ENCODE measurements at places on chromosomes 4 and X.

- DNase-seq: no peak
Measured at GRCh38 chr4:175932116-175932515, 120.1 kb upstream of the GPM6A start.

DNA sequence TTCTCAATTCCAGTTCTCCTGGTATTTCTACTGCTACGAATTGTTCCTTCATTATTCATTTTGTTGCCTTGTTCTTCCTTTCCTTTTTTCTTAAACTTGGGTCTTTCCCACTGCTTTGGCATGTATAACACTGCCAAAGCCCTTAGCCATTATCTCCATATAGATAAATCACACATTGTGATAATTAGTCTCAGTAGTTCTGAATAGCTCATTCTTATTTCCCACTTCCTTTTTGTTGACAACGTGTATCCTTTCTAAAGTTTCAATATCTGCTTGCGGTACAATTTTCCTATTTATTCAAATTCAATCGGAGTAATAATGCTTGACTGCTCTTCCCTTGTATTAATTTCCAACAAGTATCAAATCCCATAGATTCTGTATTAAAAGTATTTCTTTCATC, 14.5 kb upstream of the CAMK2D start:
- no peak for DNase-seq

GRCh38 chr4:26275281-26275680, 45.5 kb upstream of the RBPJ start:
- DNase-seq: no peak

- DNase-seq: no peak
Measured at GRCh38 chrX:11537141-11537540, 128.6 kb downstream of the ARHGAP6 start.

DNA sequence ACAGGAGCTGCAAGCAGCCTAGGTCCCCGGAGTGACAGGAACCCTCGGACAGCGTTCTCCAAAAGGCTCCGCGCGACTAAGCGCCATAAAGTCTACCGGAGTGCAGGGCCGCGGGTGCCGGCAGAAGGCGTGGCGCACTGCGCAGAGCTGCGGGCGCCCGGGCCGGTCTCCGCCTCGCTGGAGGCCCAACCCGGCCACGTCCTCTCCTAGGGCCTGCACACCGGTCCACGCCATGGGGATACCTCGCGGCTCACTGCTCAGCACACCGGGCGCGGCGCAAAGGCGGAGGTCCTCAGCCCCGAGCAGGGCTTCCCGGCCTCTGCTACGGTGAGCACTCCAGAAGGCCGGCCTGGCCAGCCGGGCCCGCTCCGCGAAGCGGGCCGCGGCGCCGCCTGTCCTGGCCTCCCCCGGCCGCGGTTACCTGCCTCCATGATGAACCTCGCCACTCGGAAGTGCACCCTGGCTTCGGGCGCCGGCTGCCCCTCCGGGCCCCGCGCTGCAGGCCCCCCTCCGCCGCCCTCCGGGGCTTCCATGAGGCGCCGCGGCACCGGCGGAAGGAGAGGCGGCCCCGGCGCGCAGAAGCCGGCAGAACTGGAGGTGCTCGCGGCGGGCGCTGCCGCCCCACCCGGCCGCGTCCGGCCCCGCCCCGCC, at the start of gene CCNQ:
Gene CCNQ (minus strand): TSS at position 599 of the 651 bp plus-strand sequence. CDS start 66 bp downstream, at position 533.
- DNase-seq: peak; percentile 1

- no peak for DNase-seq
Measured at GRCh38 chr4:28278676-28279075, 1418.0 kb downstream of the STIM2 start.

DNA sequence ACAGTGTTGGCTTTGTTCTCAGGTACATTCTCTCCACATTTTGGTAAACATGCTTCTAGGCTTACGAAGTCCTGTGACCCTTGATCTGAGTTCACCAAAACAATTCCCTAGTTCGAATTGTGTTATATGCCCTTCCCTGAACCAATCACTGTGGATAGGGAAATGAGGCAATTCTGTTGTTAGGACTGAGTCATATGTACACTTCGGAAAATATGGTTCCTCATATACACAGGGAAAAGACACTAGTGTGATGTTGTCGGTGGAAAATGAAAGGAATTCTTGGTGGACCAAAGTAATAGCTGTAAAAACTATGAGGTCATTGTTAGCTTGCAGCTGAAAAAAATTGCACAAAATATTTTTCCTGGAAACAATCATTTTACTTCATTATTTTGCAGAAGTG, 46.6 kb upstream of the MAGEC2 start:
- DNase-seq: no peak

GRCh38 chrX:85859426-85859825, 187.9 kb downstream of the CHM start:
- DNase-seq: no peak

DNA sequence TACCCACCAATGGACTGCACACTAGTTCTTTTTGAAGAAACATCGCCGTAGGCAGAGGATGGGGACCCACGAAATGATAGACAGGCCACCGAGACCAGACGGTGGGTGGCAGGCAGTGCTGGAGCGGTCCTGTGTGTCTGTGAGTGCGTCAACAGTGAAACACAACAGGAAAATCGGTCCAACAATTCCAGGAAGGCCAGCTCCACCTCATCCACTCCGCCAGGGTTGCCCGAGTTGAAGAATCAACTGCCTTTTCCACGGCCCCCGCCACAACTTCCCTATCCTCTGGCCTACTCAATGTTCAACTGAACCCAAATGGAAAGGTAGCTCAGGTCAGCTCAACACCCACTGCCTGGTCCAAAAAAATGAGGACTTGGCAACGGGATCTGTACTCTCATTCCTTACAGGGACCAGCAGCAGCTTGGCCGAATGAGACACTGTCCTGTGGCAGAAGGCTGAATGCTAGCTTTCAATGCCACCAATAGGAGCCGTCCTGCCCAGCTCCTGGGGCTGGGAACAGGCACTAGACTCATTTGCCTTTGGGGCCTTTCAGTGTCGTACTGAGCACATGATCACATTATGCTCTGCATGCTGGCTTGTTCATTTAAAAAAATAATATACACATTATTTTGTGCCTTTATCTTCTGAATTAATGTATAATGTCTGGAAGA, 43.5 kb downstream of the MID1 start:
- no peak for DNase-seq

- no peak for DNase-seq
Measured at GRCh38 chrX:13754765-13755164, 20.2 kb downstream of the OFD1 start.

DNA sequence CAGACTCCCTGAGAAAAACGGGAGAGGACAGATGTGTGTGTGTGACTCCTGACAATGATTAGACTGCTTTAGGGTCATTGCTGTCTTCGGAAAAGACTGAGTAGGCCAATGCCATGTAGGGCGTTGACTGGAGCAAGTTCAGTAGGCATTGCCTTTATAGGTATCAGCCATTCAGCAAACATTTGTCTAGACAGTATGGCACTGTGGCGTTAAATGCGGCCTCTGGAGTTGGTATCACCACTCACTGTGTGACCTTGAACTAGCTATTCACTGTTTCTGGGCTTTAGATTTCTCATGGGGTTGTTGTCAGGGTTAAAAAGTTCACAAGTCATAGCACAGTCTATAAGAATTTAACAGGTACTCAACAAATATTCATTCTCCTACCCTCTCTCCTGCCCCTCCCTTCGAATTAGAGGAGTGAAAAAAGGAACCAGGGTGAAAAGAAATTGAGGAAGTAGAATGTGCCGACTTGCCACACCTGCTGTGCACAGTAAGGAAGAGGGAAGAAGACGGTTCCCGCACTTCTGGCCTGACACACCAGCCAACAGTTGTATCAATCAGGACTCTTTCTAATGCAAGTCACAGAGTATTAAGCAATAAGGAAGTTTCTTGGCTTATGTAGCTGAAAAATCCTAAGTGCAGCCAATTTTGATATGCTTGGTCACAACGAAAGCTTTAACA, 83.2 kb upstream of the PLAC8 start:
- peak; percentile 54 for DNase-seq

DNA sequence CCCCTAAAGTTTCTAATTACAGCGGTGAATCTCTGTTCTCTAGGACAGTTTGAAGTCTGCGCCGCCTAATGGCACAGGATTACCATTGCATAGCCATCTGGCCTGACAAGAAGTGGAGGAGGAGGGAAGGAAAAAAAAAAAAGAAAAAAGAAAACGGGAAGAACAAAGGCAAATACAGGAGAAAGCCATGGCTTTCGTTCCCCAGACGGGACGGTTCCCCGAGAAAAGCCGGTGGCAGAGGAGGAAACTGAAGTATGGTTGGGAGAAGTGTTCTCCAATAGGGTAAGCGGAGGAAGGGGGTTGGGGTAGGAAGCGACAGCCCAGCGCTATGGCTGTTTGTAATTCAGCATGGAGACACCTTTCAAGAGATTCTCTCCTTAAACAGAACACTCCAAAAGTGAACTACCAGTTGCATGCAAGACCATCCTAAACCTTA, 80.8 kb downstream of the HMGN5 start:
- peak; percentile 34 for DNase-seq

GRCh38 chr4:119138046-119138445, 2.4 kb downstream of the MYOZ2 start:
- DNase-seq: no peak

GRCh38 chr4:20643631-20644030, 56.6 kb upstream of the PACRGL start:
- DNase-seq: no peak

DNA sequence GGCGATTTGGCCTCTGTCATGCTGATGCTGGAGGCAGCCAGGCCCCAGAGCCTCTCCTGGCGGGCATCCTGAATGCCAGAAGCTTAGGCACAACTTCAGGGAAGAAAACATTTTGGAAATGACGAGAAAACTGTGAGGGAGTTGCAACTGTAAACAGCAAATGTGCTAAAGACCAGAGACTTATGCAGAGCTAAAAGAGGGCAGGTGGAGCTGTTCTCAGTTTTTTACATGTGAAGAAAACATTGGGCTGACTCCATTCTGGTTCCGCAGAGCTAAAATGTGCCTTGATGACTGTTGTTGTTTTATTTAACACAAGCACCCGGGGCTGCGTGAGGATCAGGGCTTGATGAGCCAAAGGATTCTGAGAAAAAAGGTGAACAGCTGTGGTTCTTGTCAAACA, 10.8 kb upstream of the ARX start:
- no peak for DNase-seq

- DNase-seq: peak; percentile 0
Measured at GRCh38 chrX:111095974-111096895, at the start of gene PAK3. PAK3 (plus strand) TSS chrX:111096191; CDS start chrX:111123104, 26,913 bp downstream.

DNA sequence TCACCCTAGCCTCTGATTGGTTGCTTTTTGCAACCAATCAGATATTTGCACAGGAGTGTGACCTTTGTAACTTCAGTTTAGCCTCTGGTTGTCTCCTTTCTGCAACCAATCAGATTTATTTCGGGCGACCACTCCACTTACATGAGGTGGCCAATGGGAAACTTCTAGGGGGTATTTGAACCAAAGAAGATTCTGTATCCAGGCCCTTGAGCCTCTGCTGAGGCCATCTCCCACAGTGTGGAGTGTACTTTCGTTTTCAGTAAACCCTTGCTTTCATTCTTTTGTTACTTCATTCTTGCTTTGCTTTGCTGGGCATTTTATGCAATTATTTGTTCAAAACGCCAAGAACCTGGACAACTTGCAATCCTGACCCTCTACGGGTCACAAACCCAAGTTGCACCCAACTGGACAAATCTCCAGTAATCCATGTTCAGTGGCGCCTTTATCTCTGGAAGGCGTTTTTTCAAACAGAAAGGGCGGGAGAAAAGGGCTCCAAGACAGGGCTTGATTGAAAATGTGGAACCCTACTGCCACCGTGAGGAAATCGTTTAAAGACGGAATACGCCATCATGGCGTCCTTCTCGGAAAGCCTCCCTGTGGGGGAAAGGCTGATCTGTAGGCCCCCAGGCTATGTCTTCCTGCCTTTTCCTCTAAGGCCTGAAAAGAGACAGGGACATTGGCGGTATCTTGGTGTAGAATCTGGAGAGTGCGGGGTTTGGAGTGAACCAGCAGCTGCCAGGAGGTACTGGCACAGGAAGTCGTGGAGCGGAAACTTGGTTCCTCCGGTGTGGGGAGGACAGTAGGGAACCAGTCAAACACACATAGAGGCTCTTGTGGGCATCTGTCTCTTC, 184.6 kb downstream of the OR13H1 start:
- no peak for DNase-seq

DNA sequence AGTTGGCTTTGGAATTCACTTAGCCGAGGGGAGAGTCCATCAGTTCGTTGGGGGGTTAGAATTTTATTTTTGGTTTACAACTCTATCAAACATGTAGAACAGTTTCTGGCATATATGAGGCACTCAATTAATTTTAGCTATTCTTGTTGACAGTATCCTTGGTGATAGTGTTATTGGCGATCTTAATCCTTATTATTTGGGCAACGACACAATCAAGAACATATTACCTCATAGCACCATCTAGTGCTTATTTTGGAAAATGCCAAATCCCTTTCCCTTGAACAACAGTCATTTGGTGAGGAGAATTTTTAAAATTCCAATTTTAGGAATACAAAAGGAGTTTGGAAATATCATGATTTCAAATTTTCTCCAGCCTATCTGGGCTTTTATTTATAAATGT, 17.9 kb upstream of the PGRMC1 start:
- no peak for DNase-seq

DNA sequence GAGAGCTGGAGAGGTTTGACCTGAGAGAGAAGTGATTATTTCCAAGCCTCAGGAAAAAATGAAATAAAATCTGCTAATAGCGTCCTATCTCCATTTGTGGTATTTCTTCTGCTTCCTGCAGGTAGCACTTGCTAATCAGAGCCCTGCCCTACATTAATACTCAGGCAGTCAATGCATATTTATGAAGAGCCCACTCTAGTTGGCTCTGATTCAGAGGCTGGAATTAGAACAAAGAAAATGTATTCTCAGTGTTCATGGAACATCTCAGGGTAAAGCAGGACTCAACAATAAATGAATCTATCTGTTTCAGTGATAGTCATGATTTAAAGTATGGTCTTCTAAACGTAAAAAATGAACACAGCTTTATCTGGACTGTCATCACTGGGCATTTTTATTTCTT, 1.4 kb upstream of the ATP8A1 start:
- DNase-seq: no peak

- no peak for DNase-seq
Measured at GRCh38 chr4:94519019-94519418, 67.3 kb downstream of the PDLIM5 start.

- no peak for DNase-seq
Measured at GRCh38 chr4:112973750-112974251, 75.7 kb upstream of the ANK2 start.

DNA sequence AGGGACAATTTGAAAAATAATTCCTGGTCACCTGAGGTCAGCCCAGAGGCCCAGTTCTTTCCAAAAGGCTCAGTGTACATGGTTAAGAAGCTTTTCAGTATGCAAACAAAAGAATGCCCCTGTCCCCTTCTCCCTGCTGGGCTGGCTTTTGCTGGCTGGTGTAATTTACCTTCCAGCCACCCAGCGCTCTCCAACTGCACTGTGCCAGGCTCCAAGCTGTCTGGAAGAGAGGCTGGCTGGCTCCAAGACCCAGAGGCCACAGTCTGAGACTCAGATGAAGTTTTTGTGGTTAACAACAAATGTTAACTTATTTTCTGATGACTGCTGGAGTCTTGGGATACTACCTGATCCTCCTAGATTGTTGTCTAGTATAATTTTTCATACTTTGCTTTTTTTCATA, 11.9 kb upstream of the KIT start:
- DNase-seq: no peak

GRCh38 chr4:96483308-96484030, 643.6 kb downstream of the PDHA2 start:
- DNase-seq: no peak

GRCh38 chrX:150903110-150903508, 4.6 kb upstream of the CD99L2 start:
- no peak for DNase-seq

- DNase-seq: no peak
Measured at GRCh38 chr4:87524456-87524855, 4.7 kb downstream of the SPARCL1 start.

- no peak for DNase-seq
Measured at GRCh38 chr4:35541146-35541887, 703.0 kb downstream of the ARAP2 start.

GRCh38 chr4:97582890-97583289, 560.4 kb downstream of the STPG2 start:
- no peak for DNase-seq
